ENCODE measurements at places on chromosomes 1 and 21. TPM values are rescaled to one million over a fixed set of nuclear protein-coding genes. Genes with fewer than 3 reads are reported as not detected.

Gene SPATA6
- total RNA-seq = 20.6 TPM

Gene SAMSN1
- 2.2 TPM for total RNA-seq

Gene CCDC24
- 0.98 TPM for total RNA-seq

- no peak for DNase-seq
Observed at GRCh38 chr1:10734962-10735544, 61.4 kb downstream of the CASZ1 start.

DNA sequence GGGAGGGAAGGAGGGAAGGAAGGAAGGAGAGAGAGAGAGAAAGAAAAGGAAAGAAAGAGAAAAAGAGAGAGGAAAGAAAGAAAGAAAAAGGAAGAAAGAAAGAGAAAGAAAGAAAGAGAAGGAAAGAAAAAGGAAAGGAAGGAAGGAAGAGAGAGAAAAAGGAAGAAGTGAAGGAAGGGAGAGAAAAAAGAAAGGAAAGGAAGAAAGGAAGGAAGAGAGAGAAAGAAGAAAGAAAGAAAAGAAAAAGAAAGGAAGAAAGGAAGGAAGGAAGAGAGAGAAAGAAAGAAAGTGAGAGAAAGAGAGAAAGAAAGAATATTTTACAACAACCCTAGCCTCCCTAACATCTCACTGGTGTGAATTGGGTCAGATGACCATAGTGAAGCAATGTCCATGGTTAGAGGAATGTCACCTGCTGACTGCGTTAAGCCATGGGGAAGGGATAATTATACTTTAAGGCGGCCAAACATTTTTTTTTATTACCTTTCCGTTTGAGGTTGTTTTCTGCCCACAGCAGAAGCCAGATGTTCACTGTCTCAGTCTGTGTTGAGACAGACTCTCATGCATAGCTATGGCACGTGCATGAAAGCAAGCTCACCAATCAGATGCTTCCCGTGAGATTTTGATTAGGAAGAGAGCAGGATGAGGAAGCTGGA is 76.4 kb downstream of the SNRPE start:
- DNase-seq = no peak

GRCh38 chr1:205980237-205980870 is 22.8 kb downstream of the RAB7B start:
- no peak for DNase-seq

GRCh38 chr1:16903054-16903453 is 7.3 kb downstream of the RNU1-2 start:
- no peak for DNase-seq

Measured in muscle of leg (tissue), 16 donors.